ENCODE measurements at places on chromosomes 16 and 17. TPM values are rescaled to one million over a fixed set of nuclear protein-coding genes. Genes with fewer than 3 reads are reported as not detected.

DNA sequence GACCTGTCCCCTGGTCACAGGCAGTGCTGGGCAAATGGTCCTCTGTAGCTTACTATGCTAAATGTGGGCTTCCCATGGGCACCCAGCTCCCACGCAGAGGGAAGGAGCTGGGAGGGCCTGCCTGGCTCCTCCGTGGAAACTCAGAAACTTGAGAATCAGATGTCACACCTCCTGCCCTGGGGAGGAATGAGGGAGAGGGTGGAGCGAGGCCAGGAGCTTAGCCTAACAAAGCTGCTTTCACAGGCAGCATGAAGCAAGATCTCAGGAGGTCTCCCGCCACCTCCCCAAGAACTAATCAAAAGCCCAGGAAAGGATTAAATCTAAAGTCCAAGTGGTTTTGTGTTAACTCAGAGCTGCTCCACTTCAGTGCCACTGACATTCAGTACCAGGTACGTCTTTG, 33.6 kb upstream of the XYLT2 start:
- no peak for DNase-seq

GRCh38 chr16:80973991-80974390, 32.7 kb downstream of the CMC2 start:
- DNase-seq: no peak

DNA sequence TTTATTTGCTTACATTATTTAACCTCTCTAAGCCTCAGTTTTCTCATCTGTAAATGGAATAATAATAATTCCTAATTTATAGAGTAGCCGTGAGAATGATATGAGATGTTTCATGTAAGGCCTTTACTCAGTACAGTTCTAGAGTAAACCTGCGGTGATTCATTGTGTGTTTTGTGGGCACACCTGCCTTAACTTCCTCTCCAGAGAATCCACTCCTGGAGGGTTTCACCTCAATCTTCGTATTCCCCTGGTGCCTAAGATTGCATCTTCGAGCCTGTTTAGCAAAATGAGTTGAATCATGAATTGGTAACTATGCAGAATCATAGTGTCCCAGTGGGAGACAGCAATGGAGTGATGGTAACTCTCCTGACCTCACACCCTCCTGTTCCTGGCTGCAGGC, 52.3 kb downstream of the DNAH2 start:
- no peak for DNase-seq

- no peak for DNase-seq
Measured at GRCh38 chr16:11896486-11897176, 19.1 kb downstream of the GSPT1 start.

- no peak for DNase-seq
Measured at GRCh38 chr17:2837147-2837561, 40.9 kb downstream of the RAP1GAP2 start.

GRCh38 chr17:62065611-62066468, 762 bp upstream of the MED13 start:
- peak; percentile 99 for DNase-seq

GRCh38 chr16:4314532-4315185, 1.2 kb upstream of the GLIS2 start:
- DNase-seq: no peak

The TMED6 gene
- total RNA-seq: not detected

The CES5A gene
- total RNA-seq: not detected

DNA sequence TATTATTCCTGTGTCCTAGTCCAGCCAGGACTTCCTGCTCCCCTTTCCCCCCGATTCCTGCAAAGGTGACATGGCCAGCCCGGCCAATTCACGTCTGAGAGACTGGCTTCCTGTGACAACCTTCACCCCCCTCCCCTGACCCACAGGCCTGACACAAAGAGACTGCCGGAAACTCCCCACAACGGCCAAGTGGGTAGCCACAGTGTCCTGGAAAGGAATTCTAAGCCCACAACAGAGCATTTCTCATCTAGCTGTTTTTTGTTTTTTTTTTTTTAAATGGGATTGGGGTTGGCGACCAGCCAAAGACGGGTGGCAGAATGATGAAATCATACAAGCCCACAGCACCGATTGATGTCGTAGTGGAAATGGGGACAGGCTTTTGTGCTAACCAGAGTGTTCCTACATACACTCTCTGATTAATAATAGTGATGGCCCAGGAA, 2.8 kb upstream of the XAF1 start:
- DNase-seq: peak; percentile 69

The TLCD1 gene
- total RNA-seq: 3.1 TPM
